ENCODE measurements at places on chromosomes 11 and 22.

DNA sequence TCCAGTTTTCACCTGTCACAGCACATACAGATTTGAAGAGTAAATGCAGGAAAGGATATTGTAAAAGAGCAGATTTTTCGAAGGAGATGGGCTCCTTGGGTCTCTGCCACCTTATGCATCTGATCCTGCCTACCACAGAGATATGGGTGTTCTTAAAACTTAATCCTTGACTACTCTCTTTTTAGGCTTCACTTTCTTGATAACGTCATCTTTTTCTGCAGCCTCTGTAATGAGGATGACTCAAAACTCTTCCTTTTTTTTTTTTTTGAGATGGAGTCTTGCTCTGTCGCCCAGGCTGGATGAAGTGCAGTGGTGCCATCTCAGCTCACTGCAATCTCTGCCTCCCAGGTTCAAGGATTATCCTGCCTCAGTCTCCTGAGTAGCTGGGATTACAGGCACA is 7.8 kb downstream of the PRR14L start:
- DNase-seq = no peak

DNA sequence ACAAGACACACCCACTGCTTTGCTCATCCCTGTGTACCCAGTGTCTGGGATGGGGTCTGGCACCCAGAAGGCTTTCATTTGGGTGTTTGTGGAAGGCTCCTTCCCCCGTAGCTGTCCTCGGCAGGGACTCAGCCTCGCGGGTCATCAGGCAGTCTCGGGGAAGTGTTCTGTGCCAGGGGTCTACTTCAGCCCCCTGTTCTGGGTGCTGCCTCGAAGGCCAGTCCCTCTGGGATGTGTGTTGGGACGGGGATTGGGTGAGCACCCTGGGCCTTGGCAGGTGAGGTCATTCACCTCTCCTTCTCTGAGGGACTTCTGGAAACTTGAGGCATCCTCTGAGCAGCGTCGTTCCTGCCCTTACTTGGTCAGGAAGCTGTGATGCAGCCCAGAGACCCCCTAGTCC is 65.5 kb downstream of the RPUSD4 start:
- no peak for DNase-seq

DNA sequence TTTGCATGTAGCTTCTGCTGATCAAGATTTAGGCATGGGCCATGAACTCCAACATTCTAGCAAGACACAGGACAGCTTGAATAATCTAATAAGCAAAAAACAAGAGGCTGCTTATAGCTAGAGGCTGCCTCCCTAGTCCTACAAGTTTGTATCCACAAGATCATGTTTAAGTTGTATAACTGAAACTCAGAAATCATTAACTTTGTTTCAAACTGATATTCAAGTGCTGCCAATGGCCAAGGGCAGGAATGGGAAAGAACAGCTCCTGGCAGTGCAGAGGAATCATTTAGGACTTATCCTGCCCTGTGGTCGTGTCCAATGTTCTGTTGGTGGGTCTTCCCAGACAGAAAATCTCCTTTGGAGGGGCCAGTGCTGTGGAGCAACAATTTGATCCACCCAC is 209.6 kb upstream of the DDI1 start:
- DNase-seq = no peak

- DNase-seq = no peak
These were observed 3.4 kb upstream of the UCP3 start for GRCh38 chr11:74012074-74012809.

- DNase-seq = no peak
These were observed 1.7 kb upstream of the GAB2 start for GRCh38 chr11:78419327-78419726.

- DNase-seq = no peak
These were observed 7.7 kb downstream of the LINC01488 start for GRCh38 chr11:69489031-69489745.

- DNase-seq = no peak
These were observed 39.0 kb upstream of the MMP20 start for GRCh38 chr11:102664001-102664752.

- no peak for DNase-seq
These were observed 12.4 kb downstream of the CAVIN3 start for GRCh38 chr11:6307876-6308275.

GRCh38 chr11:68077617-68078582 is 39.1 kb downstream of the TCIRG1 start:
- no peak for DNase-seq
